Activated T-helper 1 cell treated with anti-CD3 and anti-CD28 coated beads, Interleukin-2, amount 50 U/mL, for 16 hours (primary cell): ENCODE measurements at places on chromosomes 5 and 9.

DNA sequence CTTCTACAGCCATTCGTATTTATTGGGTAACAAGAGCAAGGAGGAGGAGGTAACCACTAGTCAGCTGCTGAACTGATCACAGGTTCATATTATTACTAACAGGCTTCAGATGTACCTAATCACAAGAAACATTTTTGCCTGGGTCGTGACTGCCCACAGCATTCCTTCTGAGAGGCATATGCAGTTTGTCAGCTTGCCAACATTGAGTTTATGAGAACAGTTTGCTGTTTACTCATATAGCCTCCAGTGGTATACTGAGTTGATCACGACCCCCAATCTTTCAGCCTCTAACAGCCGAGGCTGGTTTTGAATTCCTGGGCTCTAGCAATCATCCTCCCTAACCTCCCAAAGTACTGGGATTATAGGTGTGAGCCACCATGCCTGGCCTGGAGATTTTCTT lies 693.6 kb downstream of the TLE1 start:
- DNase-seq, result no peak

GRCh38 chr5:111016801-111017200 lies 54.7 kb upstream of the TSLP start:
- no peak for DNase-seq

DNA sequence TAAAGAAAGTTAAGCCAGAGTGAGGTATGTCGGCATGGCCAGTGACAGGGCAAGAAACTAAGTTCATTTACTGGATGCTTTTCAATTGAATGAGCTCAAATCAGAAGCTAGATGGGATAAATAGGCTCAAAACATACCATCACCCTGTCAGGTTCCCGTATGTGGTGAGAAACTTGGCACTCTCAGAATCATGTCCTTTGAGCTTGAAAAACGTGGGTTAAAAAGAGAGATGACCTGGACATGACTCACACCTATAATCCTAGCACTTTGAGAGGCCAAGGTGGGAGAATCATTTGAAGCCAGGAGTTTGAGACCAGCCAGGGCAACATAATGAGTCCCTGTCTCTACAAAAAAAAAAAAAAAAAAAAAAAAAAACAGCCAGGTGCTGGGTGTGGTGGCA lies 121.7 kb upstream of the RGMB start:
- DNase-seq, result no peak

DNA sequence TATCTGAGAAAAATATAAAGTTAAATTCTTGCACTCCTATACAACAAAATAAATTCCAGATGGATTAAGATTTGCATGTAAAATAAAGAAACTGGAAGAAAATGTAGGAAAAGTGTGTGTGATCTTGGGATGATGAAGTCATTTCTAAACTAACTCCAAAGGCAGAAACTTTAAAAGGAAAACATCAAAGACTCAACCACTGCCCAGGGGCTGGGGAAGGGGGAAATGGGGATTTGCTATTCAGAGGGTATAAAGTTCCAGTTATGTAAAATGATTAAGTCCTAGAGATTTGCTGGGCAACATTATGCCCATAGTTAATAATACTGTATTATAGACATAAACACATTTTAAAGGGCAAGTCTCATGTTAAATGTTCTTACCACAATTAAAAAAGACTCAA lies 254.5 kb downstream of the DEPDC1B start:
- DNase-seq, result no peak

DNA sequence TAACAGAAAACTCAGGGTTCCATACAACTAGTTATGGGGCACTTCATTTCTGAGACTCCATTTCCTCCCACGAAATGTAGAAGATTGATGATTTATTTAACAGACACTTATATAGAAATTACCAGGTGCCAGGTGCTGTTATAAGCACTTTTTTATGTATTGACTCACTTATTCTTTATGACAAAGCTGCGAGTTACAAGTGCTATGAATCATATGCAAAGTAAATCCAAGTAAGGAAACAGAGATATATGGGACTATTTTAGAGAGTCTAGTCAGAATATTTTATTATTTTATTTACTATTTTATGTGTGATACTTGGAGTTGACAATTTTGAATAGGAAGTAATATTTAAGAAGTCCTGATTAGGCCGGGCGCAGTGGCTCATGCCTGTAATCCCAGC lies 822.8 kb upstream of the C9orf72 start:
- DNase-seq, result no peak
